ENCODE measurements at places on chromosomes 2 and 18.

- DNase-seq: no peak
Measured at GRCh38 chr2:219769090-219769910, 141.9 kb downstream of the SLC4A3 start.

- no peak for DNase-seq
Measured at GRCh38 chr2:86021396-86022378, 84.0 kb downstream of the POLR1A start.

DNA sequence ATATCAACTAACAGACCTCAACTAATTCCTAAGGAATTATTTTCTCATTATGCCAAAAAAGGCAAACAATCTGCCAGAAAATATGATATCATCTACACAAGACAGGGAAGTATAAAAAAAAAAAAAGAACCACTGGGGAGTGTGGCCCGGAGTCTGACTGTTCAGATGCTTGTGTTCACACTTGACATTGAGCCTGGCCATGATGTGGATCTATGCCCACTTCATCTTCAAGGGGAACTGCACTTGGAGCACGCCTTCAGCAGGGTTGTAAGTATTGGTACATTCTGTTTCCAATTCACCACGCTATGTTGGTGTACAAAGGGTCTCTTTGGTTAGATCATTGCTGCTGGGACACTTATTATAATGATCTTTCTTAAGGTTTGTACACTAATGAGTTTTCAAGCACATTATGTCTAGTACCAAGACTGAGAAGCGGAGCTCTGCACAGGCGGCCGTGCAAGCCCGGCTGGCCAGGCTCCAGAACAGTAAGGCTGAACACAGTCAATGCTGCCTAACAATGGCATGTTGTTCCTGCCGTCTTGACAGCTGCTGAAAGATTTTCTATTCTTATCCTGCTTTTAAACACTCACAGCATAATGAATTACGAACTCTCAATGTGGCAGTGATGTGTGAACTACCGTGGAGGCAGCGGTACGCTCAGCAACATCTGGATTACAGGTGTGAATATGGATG lies 788.4 kb upstream of the SOX11 start:
- no peak for DNase-seq

GRCh38 chr2:129242269-129242668 lies 737.2 kb upstream of the RAB6C start:
- no peak for DNase-seq

DNA sequence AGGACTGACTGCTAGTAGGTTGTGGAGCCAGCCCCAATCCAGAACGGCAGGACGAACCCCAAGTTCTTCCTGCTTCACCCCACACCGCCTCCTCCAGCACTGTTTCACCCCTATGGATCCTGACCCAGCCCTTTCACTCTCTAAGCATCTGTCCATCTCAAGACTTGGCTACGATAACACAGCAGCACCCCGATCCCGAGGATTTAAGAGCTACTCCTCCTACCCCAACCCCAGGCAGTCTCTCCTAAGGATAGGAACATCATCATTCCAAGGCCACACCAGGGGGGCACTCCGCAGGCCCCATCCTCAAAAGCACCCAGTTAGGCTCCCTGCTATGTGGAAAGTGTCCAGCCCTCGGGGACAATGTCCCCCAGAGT lies 645 bp downstream of the KCTD18 start:
- peak; percentile 12 for DNase-seq

DNA sequence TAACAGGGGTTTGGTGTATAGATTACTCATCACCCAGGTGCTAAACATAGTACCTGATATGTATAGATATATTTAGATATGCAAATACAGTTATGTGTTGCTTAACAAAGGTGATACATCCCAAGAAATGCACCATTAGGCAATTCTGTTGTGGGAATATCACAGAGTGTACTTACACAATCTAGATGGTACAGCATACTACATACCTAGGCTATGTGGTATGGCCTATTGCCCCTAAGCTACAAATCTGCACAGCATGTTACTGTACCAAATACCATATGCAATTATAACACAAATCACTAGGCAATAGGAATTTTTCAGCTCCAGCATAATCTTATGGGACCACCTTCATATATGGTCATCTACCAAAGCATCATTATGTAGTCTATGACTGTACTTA lies 43.5 kb upstream of the NPAS2 start:
- no peak for DNase-seq

GRCh38 chr2:199940373-199940772 lies 14.9 kb downstream of the TYW5 start:
- peak; percentile 55 for DNase-seq

DNA sequence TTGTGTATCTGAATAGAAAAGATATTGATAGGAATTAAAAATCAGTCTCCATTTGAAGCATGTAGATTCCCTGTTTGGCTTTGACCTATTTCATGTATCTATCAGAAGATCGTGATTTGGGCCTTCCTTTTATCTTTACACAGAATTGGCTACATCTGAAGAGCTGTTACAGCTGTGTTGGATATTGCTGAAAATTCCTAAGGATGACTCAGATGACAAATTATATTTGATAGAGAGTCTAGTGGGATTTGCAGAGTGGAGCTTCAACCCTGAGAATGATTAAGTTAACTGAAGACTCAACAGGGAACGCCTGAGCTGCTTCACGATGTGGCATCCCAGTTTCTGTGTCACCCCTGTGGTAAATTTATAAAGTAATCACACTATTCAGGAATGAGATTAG lies 4.9 kb upstream of the COL3A1 start:
- no peak for DNase-seq

DNA sequence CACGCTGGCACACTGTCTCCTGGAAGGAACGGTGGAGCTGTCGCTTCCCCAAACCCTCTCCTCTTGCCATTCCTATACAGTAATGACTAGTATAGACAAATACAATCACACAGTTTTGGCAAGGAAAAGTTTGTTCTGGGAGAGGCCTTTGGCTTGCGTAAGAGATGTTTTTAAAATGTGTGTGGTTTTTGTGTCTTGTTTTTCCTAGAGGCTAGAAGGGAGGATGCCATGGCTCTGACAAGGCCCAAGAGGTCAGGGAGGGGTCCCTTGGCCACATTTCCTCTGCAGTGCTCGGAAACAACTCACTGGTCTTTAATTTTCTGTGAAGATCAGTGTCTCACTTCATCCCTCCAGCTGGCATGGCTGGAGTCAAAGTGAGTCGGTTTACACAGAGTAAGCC lies 195.9 kb downstream of the SH3RF3 start:
- DNase-seq: no peak

GRCh38 chr2:68925295-68925896 lies 27.3 kb downstream of the GKN2 start:
- peak; percentile 62 for DNase-seq

DNA sequence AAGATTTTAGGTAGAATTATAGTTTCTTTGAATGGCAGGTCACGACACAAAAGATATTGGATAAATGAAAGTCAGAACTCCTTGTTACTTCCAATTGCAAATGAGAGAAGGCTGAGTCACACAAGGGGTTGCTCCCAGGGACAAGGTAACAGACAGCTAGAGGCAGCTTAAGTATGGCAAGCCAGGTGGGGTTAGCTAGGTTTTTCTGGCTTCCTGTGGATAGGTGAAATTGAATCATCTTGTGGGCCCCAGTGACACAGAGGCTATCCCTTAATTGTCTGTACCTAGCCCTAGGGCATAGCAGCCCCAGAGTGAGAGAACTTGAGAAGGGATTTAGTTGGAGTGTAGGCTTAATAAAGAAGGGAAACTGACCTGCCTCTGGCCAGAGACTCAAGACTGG lies 407.7 kb upstream of the SLC8A1 start:
- peak; percentile 90 for DNase-seq

- DNase-seq: no peak
Measured at GRCh38 chr2:145020694-145021093, 500.8 kb upstream of the ZEB2 start.

DNA sequence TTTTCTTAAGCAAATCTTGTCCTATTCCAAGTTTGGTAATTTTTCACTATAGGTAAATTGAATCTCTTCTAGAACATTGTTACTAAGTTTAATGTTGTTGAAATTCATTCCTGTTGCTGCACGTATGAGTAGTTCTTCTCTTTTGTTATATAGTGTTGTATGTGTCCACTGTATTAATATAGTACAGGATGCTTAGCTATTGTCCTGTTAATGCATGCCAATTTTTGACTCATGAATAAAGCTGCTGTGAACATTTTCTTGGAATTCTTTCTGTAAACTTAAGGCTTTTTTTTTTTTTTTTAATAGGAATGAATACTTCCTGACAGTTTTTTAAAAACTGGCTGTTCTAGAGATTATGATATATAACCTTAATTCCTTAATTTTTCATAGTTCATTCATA lies 326.9 kb downstream of the SLC4A3 start:
- no peak for DNase-seq

DNA sequence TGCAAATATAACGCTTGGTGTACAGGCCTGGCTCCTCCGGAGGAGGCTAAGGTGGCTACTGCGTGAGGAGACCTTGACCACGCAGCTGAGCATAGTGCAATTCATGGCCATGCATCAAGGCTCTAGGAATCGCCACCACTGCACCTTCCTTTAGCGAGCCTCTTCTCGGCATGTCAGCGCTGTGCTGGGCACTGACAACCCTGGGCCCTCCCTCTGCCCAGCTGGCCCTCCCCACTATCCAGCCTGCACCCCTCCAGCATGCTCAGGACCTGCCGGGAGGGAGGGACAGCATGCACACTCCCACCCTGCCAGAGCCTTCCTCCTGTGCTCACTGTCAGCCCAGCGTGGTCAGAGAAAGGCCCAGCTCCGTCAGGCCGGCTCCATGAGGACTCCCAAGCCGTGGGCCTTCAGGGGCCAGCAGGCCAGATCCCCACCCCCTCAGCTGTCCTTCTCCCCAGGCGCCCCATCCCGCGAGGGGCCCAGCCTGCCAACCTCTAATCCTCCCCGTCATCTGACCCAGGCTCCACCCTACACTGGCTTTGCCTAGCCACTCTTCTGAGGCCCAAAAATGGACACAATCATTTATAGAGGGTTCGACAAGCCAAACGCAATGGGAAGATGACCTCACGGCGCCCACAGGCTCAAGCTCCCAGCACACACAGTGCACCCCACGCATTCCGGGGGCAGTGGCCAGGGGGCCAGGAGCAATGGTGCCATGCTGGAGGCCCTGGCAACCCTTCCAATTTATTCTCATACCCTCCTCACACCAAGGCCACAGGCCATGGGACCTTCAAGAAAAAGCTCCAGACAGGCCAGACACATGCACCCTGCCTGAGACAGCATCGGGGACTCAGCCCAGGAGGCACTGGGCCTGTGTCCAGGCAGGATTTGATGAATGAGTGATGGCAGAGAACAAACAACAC lies 3.5 kb downstream of the BIN1 start:
- DNase-seq: no peak

DNA sequence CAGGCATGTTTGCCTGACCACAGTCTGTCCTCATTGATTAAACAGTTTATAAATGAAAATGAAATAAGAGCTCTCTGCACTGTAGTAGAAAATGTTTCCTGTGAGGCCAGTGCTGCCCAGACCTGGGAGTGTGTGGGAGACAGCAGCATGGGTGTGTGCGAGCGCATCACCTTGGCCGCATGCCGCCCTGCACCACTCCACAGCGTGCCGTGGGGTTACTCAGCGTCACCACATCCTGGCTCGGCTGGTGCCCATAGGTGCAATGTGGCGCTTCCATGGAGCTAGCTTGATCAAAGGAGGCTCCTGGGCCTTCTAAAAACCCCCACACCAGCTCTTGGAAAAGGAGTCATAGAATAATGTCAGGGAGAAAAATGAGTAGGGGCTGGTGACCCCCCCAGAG lies 76.0 kb upstream of the EPC2 start:
- DNase-seq: no peak

DNA sequence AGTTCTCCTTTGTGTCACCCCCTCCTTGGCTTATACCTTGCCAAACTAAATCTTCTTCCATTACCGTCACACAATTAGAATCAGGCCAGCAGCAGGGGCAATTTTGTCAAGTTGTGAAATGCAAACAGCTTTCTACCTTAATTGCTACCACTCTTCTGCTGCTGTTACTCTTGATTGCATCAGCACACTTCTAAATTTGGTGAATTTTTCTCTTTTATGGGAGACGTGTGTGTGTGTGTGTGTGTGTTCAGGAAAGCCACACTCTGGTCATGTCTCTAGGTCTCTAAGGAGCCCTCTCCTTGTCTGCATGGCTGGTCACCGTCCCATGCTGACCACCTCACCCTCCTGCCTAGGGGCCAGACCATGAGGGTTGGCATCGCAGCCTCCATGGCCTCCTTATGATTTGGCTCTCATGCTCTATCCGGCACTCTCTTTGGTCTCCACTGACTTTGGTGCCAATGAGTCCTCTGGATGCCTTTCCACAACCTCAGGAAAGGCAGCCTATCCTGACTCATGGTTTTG lies 87.7 kb downstream of the GATA6 start:
- no peak for DNase-seq

- DNase-seq: no peak
Measured at GRCh38 chr18:77206676-77207374, 42.8 kb upstream of the GALR1 start.

- peak; percentile 8 for DNase-seq
Measured at GRCh38 chr2:180519276-180519675, 461.1 kb upstream of the UBE2E3 start.

DNA sequence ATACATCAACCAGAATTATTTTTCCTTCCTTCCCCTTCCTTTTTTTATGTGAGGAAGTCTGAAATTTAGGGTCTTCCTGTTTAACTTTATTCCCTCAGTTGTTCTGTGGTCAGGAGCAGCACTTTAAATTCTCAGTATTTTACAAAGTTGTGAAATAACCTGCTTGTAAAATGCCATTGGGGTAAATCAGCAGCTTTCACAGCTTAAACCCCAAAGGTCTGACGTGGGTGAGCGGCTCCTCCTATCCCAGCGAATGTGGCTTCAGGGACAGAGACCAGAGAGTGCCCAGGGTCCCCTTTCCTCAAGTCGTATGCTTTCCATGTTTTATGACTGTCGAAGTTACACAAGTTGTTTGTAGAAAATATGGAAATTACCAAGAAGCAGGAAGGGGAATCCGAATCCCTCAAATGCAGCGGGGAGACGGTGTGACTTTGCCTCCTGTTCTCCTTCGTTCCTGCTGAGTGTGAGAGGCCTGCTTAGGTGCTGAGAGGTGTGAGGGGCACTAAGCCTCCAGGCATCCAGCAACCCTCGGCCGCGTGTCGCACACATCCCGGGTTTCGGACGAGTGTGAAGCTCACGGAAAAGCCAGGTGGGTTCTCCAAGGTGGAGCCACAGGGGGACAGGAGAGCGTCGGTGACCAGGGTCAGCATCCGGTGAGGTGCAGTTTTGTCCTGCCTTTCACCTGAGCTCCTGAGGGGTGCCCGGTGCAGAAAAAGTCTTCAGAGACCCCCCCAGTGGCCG lies 10.8 kb upstream of the KCNG2 start:
- no peak for DNase-seq

GRCh38 chr2:197052356-197052755 lies 125.8 kb upstream of the PGAP1 start:
- no peak for DNase-seq

GRCh38 chr2:156435396-156435717 lies 822 bp upstream of the GPD2 start:
- DNase-seq: no peak

DNA sequence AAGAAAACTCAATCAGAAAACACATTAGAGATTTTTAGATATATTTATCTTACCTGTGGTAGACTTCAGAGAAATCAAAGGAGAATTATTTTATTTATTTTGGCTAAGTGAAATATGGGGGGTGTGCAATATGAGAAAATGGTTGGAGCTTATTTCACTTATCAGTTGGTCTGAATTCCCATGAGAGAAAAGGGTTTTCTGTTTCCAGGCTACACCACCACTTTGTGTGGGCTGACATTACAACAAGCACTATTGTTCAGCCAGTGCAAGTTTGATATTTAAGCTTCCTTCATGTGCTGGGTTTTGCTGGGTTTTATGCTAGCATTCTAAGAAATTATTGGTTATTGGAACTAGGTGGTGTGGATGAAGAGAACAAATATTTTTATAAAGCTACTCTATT lies 33.5 kb downstream of the RMND5A start:
- no peak for DNase-seq
